ENCODE measurements at places on chromosomes 11 and 22. TPM values are rescaled to one million over a fixed set of nuclear protein-coding genes. Genes with fewer than 3 reads are reported as not detected.

The DDI1 gene
- polyA plus RNA-seq, result 0.10 TPM

The KIAA1671 gene
- not detected for polyA plus RNA-seq

The ZNF214 gene
- not detected for polyA plus RNA-seq

The INS gene
- not detected for polyA plus RNA-seq

The SELENOO gene
- 2.3 TPM for polyA plus RNA-seq

The CRYBB1 gene
- 1.0 TPM for polyA plus RNA-seq

The MS4A6E gene
- polyA plus RNA-seq, result not detected

The GAL3ST1 gene
- polyA plus RNA-seq, result not detected

The TRMT112 gene
- polyA plus RNA-seq, result 560 TPM

The PKDREJ gene
- not detected for polyA plus RNA-seq

The SSTR3 gene
- 0.95 TPM for polyA plus RNA-seq

The DAGLA gene
- polyA plus RNA-seq, result not detected

The ARL2 gene
- polyA plus RNA-seq, result 100 TPM

The HEPHL1 gene
- polyA plus RNA-seq, result 0.04 TPM

The MAPK8IP2 gene
- polyA plus RNA-seq, result not detected

The MRGPRX4 gene
- not detected for polyA plus RNA-seq

The DSCAML1 gene
- not detected for polyA plus RNA-seq

The TRPM5 gene
- polyA plus RNA-seq, result not detected

The PGA4 gene
- polyA plus RNA-seq, result not detected

The LYVE1 gene
- polyA plus RNA-seq, result 0.10 TPM

The ARHGAP20 gene
- polyA plus RNA-seq, result 0.51 TPM

The ROBO4 gene
- polyA plus RNA-seq, result not detected

The CHADL gene
- polyA plus RNA-seq, result 0.63 TPM

The CNTN5 gene
- not detected for polyA plus RNA-seq

The CASP5 gene
- polyA plus RNA-seq, result 0.45 TPM

The APOA5 gene
- polyA plus RNA-seq, result not detected

The CCDC87 gene
- polyA plus RNA-seq, result not detected

The MS4A13 gene
- not detected for polyA plus RNA-seq

The MRGPRE gene
- not detected for polyA plus RNA-seq

The GTSE1 gene
- polyA plus RNA-seq, result not detected

The JAML gene
- polyA plus RNA-seq, result 5.9 TPM

The GAL3ST3 gene
- polyA plus RNA-seq, result not detected

The BBOX1 gene
- not detected for polyA plus RNA-seq

The PTGDR2 gene
- polyA plus RNA-seq, result 0.16 TPM

The INSC gene
- 0.31 TPM for polyA plus RNA-seq

The CENPM gene
- polyA plus RNA-seq, result 28.7 TPM

The F2 gene
- polyA plus RNA-seq, result not detected

The TMEM86A gene
- polyA plus RNA-seq, result 0.56 TPM

The NXPE1 gene
- polyA plus RNA-seq, result not detected

The NRGN gene
- polyA plus RNA-seq, result 4.6 TPM

The SDHD gene
- polyA plus RNA-seq, result 142 TPM

Measured in IgD-negative memory B cell (primary cell).